ENCODE measurements at places on chromosomes 12 and 14.

GRCh38 chr12:11677093-11677492 lies 27.6 kb downstream of the ETV6 start:
- no peak for DNase-seq

GRCh38 chr12:106594447-106594846 lies 11.6 kb downstream of the RFX4 start:
- DNase-seq = no peak

- DNase-seq = no peak
Observed at GRCh38 chr12:123076604-123077297, 74.1 kb downstream of the PITPNM2 start.

DNA sequence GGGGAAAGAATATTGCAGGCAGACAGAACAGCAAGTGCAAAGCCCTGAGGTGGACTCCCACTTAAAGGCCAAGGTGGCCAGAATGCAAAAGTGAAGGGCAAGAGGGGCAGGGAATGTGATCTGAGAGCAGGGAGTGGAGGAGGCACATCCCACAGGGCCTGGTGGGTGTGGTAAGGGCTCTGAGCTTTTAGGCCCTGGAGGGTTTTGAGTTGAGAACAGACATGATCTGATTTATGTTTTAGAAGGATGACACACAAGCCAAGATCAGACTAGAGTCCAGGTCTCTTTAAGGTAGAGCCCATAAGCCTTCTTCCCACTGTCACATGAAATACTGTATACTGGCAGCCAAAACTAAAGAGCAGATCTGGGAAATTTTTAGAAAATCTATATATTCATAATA lies 162.5 kb downstream of the SLC38A4 start:
- no peak for DNase-seq

- no peak for DNase-seq
Observed at GRCh38 chr12:116609319-116610114, 50.3 kb downstream of the MAP1LC3B2 start.

GRCh38 chr12:38921025-38921677 lies 15.8 kb upstream of the CPNE8 start:
- no peak for DNase-seq

Data from activated T-helper 1 cell treated with Interleukin-2 at 50 U/mL for 16 hours (primary cell).